ENCODE measurements at places on chromosomes 5 and 9. TPM values are rescaled to one million over a fixed set of nuclear protein-coding genes. Genes with fewer than 3 reads are reported as not detected.

Gene MAST4
- 56.2 TPM for total RNA-seq

Gene REEP2
- 4.0 TPM for total RNA-seq

Gene GRIN1
- not detected for total RNA-seq

Gene FAM221B
- not detected for total RNA-seq

Gene CCNI2
- not detected for total RNA-seq

Gene SMIM3
- 27.4 TPM for total RNA-seq

Gene SPINK1
- 24.2 TPM for total RNA-seq

All from ovary (tissue), 10 donors.